ENCODE measurements at places on chromosomes 3 and 15.

DNA sequence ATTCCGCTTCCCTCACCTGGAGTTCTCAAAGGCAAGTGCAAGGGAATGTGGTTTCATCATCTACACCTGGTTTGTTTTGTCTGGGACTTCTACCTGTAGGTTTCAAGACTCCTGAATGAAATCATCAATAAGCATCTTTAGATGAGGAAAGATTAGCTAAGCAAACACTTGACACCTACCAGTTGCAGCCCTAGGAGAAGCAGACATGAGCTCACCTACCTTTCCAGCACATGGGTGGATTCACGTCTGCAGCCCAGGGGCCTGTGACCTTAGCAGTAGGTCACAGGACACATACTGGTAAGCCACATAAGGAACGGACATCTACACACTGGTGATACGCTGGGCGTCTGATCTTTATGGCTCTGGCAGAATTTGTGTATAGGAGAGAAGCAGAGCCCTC is 26.7 kb downstream of the SLCO2A1 start:
- no peak for DNase-seq

DNA sequence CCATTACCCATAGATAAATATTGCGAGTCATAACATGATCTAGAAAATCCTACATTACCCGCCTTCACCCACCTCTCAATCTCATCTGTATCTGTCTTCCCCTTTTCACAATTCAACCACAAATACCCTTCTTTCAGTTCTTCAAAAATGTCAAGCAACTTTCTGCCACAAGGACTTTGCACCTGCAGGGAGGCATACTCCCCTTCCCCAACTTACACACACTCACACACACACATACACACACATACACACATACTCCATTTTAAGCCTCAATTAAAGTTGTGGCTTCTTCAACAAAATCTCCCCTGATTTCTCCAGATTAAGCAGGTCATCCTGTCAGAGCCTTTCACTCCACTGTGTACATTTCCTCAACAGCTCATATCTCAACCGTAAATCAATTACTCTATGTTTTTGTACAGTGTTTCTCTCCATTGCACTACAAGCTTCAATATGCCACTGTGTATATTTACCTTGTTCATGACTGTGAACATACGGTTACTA is 33.1 kb upstream of the CCDC50 start:
- no peak for DNase-seq

GRCh38 chr3:183369627-183370026 is 58.8 kb downstream of the MCF2L2 start:
- no peak for DNase-seq

DNA sequence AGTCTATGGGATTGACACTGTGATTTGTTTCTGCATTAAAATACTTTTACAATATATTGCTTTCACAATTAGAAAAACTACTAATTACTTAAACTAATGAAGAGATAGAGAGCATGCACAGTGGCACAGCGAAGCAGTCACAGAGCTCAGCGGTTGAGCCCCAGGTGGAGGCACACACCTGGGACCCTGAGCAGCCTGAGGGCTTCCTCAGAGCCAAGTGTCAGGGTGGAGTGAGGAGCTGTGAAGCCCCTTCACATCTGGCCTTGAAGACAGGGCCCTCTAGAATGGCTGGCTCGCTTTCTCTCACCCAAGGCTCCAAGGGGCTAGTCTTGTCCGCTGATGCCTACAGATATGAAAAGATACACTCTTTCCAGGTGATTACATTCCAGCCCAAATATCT is 287.7 kb downstream of the ZNF385D start:
- no peak for DNase-seq

DNA sequence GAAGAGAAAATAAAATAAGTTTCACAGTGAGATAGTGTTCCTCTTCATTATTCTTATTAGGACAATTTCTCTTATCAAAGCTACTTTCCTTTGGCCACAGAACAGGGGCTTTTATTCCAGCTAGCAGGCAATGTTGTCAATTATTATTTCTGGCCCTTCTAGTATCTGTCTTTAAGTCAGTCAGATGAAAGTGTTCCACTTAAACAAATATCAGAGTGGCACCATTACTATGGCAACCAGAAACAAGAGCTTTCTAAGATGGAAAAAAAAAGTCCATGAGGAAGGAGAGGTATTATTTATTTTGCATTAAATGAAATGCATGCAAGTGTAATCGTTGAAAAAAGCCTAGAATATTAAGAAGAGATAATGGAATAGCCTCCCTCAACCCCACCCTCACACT is 426.4 kb downstream of the TUSC7 start:
- DNase-seq, result no peak

- DNase-seq, result no peak
Measured at GRCh38 chr3:184786280-184786941, 25.6 kb upstream of the VPS8 start.
